ENCODE measurements at places on chromosomes 4 and X.

DNA sequence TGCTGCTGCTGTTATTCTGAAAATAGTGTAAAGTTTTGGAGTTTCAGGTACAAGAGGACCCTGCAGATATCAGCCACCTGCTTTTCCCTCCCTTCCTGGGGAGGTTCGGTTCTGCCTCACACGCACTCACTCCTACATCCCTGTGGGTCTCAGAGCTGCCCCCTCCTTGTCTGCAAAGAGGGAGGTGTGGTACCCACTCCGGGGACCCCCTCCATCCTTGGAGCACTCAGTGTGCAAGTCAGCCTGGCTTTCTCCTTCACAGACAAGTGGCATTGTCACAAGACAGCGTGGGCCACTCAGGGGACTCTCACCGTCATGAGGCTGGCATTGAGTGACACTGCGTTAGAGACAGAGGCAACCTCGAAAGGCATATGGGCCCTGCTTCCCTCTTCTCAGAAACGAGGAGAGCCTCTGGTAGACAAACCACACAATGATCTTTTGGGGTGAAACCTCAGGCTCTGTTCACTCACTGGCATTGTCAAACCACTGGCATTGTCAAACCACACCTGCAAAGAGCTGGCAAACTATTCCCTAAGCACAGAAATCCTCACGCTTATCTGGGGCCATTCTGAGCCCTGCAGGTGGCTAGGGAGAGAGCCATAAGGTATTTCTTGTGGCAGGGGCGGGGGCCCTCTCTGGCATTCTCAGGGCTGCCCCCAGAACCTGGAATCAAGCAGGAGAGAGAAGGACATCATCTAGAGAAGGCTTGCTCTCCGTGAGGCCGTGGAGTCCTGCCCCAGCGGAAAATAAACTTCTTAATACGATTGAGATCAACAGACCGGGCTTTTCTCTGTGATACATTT is 285.0 kb downstream of the SHOX start:
- DNase-seq = no peak

DNA sequence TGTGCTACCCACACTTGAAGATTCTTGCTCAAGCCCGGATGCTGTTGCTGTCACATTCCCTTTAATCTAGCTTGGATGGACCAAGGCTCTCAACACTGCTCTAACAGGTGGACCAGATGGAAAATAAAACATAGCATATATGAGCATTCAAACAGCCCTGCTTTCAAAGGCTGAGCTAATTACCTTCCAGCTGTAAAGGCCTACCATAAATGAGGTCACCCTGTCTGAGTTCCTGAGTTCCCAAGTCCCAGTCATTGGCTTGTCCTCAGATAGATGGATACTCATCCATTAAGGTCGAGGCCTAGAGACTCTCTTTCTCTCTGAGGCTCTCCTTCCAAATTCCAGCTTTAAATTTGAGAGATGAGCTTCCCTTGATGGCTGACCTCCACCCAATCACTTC is 147.5 kb downstream of the STOX2 start:
- no peak for DNase-seq

DNA sequence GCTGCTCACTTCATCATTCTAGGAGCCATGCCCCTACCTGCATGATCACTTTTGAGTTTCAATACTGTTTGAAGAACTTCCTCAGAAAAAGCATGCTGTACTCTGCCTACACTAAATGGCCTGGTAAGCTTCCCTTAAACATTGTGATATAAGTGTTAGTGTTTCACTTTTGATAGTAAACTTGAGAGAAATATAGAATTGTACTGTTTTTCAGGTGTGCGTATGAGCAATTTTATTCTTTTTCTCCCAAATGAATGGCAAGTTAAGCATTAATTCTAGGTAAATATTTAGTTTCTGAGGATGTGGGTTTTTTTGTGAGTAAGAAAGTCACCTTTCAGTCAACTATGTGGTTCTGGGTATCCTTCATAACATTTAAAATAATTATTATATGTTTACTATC is 484.5 kb downstream of the IL15 start:
- no peak for DNase-seq

- DNase-seq = no peak
These were observed 17.6 kb downstream of the MAB21L2 start for GRCh38 chr4:150599547-150599946.

DNA sequence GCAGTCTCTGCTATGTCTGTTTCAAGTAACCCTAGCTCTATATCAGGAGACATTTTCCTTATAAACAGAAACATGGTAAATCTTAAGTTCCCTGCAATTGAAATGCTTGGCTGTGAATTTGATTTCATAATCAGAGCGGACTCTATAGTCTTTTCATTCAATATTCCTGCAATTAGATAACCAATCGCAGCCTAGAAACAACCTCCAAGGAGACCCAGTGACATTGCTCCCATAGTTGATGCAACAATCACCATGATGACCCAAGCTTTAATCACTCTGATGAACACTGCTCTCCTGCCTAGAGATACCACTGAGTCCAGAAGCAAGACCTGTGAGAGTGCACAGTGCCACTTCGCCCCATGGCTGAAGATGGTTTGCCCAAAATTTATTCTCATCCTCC is at the start of gene CABS1:
Gene CABS1 (plus strand): TSS at position 301 of the 400 bp plus-strand sequence. CDS start 59 bp downstream, at position 360.
- no peak for DNase-seq

GRCh38 chrX:45232139-45232538 is 31.5 kb upstream of the DIPK2B start:
- DNase-seq = no peak

- no peak for DNase-seq
These were observed 66.1 kb downstream of the KIT start for GRCh38 chr4:54723820-54724219.

DNA sequence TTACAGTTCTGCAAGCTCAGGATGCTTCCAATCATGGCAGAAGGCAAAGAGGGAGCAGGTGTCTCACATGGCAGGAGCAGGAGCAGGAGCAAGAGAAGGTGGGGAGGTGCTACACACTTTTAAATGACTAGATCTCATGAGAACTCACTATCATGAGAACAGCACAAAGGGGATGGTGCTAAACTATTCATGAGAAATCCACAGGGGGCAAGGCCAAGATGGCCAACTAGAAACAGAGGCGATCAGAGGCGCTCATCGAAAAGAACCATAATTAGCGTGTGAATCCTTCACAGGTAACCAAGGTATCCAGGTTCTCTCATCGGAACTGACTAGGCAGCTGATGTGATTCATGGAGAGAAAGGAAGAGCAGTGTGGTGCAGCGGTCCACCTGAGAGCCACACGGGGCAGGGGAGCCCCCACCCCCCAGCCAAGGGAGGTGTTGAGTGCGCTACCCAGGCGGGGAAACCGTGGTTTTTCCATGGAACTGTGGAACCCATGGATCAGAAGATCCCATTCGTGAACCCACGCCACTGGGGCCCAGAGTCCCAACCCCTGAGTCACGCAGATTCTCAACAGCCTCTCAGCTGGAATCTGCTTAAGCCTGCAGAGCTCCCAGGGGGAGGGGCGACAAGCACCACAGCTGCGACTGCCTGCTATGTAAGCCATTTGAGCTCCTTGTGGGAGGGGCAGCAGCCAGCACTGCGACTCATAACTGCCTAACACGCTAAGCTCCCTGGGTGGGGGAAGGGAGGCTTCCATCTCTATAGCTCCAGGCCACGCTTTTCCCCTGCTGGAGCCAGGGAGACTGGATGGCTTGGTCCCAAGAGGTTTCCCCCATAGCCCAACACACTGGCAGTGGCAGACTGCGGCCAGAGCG is 46.7 kb downstream of the FGF16 start:
- DNase-seq = no peak

DNA sequence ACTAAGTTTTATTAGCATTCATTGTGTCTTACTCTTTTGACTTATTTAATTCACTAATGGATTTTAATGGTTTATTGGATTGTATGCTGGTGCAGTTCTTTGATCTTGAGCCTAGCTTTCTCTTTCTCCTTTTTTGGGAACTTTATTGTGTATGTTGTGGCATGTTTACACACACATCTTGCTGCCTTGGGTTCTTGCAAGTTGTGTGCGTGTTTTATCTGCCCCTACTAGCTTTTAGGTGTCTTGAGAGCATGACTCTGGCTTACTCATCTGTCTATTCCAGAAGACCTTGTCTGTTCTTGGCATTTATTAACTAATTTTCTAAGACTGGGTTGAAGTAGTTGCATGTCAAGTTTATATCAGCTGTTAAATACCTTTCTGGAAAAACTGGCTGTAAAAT is 2.7 kb downstream of the TMEM165 start:
- DNase-seq = no peak

DNA sequence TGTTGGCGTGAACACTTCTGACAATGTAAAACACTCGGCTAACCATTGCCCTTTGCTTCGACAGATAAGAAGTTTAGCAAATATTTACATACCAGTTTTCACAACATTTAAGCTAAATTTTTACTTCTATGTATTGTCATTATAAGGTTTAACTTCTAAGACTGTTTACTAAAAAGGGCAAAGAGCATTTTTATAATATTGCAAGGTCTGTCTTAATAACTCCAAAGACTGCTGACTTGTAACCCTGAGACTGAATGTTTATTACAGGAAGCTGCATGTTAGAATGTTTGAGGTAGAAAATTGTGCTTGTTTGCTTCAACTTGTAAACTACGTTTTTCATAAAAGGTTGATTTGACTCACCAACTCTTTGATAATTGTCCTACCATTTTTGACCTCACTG is 213.2 kb upstream of the RPS6KA3 start:
- no peak for DNase-seq

DNA sequence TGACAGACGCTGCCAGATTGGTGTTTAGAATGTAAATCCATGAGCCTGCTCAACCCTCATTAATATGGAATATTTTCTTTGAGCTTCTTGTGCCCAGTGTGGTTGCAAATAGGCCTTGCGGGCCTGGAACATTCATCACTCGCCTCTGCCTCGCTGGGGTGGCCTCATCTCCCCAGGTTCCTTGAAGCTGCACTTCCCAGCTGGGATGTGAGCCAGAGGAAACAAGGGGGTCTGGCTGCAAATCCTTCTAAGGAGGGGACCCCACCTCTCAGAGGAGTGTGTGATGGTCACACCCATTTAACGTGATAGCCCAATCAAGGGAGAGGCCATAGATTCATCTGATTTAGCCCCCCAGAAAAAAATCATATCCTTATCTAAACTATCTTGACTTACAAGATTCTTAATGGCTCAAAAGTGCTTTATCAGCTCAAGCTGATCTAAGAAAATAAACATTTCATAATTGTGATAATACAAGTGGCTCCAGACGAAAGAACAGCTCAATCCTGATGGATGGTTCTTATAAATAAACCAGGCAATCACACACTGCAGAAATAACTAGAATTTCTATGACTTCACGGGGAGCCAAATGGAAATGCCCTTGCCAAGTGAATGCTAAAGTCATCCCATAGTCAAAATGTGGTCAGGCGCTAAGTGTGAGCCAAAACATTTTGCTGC is 189.9 kb downstream of the PTTG2 start:
- DNase-seq = no peak

- no peak for DNase-seq
These were observed 196.8 kb upstream of the LEF1 start for GRCh38 chr4:108365551-108365950.

- DNase-seq = no peak
These were observed 105.2 kb downstream of the PHOX2B start for GRCh38 chr4:41643331-41643730.

GRCh38 chr4:38387348-38387747 is 276.7 kb upstream of the KLF3 start:
- peak; percentile 88 for DNase-seq

DNA sequence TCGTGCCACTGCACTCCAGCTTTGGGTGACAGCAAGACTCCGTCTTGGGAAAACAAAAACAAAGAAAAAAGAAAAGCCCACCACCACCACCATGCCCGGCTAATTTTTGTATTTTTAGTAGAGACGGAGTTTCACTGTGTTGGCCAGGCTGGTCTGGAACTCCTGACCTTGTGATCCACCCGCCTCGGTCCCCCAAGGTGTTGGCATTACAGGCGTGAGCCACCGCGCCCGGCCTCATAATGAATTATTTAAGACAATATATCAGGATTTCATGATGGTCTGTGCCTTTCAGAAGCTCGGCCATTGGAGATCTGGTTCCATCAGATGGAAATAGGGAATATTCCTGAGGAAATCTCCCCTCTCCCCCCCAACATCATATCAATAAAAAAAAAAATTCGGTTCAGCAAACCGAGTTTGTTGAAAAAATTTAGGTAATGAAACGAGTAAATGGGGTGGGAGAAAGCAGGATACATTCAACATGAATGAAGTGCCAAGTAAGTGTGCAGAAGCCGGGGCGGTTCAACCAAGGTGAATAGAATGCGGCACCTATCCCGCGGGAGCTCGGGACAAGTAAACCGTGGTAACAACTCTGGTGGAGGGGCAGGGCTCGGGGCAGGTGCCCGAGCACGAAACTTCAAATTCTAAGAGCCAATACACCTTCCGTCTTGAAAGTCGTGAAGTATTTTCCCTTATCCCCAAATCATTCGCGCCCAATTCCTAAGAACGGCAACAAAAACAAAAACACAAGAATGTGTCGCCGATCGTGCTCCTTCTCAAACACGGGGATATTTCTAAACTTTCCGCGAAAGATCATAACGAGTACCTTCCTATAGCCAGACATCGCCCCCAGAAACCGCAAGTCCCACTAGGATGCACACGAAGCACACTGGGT is 773 bp upstream of the TXLNG start:
- peak; percentile 54 for DNase-seq

GRCh38 chr4:73740353-73740778 is at the start of gene CXCL8:
TSS of gene CXCL8 (plus strand) at chr4:73740569. CDS start at chr4:73740659, 90 bp downstream.
- DNase-seq = peak; percentile 78

DNA sequence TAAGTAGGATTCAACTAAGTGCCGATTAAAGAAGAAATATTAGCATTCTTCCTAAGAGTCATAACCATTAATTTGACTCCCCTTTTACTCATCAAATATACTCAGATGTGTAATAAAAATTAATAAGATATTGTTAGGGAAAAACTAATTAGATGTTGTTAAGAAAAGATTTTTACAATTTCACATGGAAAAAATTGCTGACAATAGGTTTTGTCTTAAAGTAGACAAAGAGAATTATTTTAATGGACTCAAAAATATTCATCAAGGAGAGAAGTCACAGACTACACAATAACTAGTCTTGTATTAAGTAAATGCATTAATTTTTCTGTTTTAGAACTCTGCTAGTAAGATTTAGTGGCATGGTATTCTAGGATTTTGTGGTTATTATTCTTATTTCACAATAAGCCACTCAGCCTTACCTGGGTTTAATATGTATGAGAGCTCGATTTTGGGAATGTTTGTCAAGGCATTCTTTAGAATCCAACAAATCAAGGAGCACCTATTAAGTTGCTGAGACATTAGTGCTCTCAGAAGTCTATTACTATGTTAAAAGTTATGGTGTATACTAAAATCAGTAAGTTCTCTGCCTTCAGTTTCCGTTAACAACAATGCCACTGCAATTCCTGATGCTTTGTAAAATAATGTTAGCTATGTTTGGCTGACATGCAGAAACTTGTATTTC is 110.2 kb upstream of the UGT8 start:
- DNase-seq = no peak

All from right cardiac atrium (tissue), 5 donors.